NCI-H1436 (cell line): ENCODE measurements at places on chromosomes 1 and 21.

- no peak for DNase-seq
These were observed 148.8 kb downstream of the TGFB2 start for GRCh38 chr1:218493986-218494385.

DNA sequence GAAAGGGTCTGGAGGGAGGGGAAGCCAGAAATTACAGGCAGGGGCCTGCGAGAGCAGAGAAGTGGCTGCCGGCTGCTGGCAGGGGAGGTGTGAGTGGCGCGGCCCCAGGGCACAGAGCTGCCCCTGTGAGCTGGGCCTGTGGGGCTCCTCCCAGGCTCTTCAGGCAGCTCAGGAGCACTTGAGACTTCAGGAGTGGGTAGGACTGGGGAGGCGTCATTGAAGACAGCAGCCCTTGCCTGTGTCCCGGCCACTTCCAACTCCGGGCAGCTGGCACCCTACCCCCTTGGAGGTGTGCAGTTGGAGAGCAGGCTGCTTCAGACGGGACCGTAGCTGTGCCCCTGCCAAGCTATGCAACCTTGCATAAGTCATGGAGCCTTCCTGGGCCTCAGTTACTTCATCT is 87.5 kb upstream of the ACTL8 start:
- DNase-seq, result no peak

DNA sequence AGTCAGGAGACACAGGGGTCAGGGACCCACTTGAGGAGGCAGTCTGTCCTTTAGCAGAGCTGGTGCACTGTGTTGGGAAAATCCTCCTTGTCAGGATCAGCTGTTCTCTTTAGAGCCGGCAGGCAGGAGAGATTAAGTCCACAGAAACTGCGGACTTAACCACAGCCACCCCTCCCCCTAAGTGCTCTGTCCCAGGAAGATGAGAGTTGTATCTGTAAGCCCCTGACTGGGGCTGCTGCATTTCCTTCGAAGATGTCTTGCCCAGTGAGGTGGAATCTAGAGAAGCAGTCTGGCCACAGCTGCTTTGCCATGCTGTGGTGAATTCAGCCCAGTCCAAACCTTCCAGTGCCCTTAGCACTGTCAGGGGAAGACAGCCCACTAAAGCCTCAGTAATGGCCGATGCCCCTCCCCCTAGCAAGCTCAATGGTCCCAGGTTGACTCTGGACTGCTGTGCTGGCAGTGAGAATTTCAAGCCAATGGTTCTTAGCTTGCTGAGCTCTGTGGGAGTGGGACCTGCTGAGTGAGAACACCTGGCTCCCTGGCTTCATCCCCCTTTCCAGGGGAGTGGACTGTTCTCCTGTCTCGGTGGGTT is 172.8 kb downstream of the ST6GALNAC3 start:
- no peak for DNase-seq

DNA sequence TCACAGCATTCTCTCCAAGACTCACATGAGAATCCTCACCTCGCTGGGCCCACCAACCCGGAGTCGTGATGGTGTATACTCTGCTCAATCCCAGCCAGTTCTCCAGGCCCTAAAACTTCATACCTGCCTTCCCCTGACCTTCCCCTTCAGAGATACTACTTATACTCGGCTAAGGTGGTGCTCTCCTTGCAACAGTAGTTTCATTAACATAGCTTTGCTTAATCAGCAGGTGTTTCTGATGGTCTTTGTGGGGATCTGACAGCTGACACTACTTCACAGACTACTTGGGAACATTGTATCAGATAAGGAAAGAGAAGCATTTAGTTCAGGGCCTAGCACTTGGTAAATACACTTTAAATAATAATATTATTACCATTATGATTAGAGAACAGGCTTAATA is 301.5 kb upstream of the DAB1 start:
- no peak for DNase-seq
